Stimulated activated CD4-positive, alpha-beta T cell treated with anti-CD3 and anti-CD28 coated beads, TNF-alpha, amount 100 ng/mL, for 24 hours (primary cell): ENCODE measurements at places on chromosomes 5 and 9.
A peak's percentile ranks its signal among the peaks of the same experiment; 100 is the strongest.

GRCh38 chr5:1564182-1564748, 40.5 kb upstream of the LPCAT1 start:
- no peak for DNase-seq

GRCh38 chr9:133135146-133135745, 14.2 kb upstream of the RALGDS start:
- no peak for DNase-seq

- no peak for DNase-seq
Observed at GRCh38 chr5:8059337-8059736, 190.4 kb downstream of the MTRR start.

- DNase-seq = no peak
Observed at GRCh38 chr5:51373880-51374523, 9.2 kb upstream of the ISL1 start.

GRCh38 chr9:107540164-107540561, 50.6 kb upstream of the KLF4 start:
- DNase-seq = no peak

DNA sequence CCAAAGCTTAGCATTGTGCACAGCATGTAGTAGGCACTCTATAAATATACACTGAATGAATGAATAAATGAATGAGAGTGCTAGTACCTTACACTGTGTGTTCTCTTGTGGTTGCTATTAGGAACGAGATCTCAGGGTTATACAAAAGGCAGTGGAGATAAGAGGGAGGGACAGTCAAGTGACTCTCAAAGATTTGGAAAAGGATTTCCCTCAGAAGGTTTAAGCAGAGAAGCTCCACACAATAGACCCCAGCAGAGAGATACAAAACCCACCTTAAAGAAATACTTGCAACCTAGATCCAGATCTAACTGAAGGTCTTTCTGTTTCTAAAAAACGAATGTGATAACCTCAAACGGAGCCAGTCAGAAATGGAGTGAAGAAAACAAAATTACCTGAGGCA, 11.8 kb upstream of the EFNA5 start:
- no peak for DNase-seq

DNA sequence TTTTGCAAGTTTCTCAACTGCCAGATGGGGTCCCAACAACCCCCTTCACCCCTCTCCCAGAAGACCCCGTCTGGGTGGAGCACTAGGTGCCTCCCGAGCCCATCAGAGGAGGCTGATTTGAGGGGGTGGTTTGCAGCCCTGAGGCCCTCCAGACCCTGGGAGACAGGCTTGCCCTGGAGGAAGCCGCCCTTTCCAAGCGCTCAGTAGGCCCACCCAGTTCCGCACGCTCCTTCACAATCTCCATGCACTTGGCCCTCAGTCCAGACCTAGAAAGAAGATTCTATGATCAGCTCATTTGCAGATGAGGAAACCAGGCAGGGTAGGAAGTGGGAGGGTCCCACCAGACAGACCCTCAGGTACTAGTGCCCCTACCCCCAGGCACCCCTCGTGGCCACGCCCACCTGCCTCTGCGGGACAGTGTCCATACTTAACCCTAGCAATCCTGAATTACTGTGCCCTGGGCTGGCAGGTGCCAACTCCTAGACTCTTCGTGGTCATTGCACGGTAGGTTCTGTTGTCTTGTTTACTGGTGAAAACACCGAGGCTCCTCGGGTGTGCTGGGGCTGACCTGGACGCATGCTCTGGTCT, 22.3 kb downstream of the OR2V1 start:
- DNase-seq = no peak

DNA sequence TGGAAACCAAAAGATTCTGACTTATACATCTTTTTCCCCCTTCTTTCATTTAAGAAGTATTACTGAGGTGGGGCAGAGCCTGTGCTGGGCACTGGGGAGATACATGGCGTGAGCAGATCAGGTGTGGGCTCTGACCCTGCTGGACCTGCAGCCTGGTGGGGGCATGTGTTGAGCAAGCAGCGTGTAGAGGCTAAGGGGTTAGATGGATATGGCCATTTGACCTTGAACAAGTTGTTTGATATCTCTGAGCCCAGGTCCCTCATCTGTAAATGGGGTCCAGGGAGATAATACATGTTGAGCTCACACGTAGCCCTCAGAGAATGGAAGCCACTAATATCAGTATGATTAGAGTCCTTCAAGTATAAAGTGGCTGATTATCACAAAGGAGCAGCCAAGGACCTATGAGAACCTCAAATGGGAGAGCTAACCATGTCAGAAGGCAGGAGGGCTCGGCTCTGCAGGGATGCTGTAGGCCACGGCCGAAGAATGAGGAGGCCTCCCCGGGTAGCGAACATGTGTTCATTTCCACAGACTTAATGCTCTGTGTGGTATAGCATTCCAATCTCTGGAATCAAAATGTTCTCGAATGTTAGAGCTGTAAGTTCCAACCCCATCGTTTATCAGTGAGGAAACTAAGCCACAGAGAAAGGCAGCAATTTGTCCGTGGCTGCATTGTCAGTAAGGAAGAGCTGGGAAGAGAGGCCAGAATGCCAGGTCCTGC, 15.4 kb upstream of the ANGPTL2 start:
- no peak for DNase-seq

GRCh38 chr9:6711403-6711802, 46.4 kb upstream of the KDM4C start:
- DNase-seq = no peak

GRCh38 chr5:114360816-114361723, 800 bp upstream of the KCNN2 start:
- DNase-seq = peak; percentile 0

GRCh38 chr9:76562511-76562911, 103.5 kb downstream of the GCNT1 start:
- no peak for DNase-seq

- no peak for DNase-seq
Observed at GRCh38 chr5:89988998-89989655, 420.4 kb downstream of the CETN3 start.

DNA sequence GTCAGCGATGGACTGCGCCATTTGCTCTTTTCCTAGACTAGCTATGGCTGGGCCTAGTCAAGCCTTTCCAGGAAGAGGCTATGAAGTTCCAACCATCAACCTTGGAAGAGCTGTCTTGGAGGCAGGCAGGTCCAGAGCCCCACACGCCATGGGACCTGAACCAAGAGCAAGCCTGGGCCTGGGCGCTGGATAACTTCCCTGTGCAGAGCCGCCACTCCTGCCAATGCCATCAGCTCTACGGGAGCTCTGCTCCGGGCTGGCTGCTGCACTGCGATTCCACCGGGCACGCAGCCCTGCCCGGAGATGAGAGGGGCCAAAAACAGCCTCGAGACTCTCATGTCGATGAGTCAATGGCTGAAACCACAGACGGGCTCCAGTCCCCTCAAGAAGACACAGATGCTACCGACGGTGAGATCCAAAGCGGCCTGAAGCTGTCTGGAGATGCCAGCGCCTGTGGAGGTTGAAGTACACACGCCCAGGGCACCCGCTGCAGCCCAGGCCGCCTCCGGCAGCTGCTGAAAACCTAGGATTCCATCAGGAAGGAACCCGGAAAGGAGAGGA, 103.7 kb upstream of the SELENOP start:
- DNase-seq = no peak

DNA sequence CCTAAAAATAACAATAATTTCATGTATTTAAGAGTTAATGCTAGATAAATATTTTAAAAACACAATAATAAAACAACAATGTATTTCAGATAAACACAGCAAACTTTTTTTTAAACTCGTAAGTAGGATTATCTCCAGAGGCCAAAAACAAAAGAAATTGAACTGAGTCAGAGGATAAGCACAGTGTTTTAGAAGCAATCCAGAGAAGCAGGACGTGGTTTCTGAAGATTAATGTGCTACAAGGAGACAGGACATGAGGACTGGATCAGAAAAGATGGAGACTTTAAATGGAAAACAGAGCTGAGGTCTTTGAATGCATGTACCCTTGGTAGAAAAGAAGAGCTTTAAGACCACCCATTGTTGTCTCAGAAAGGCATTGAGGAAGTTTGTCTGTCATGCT, 491.2 kb upstream of the TLE4 start:
- no peak for DNase-seq

- no peak for DNase-seq
Observed at GRCh38 chr9:89384783-89385182, 66.5 kb downstream of the SECISBP2 start.

GRCh38 chr5:99019812-99020697, 91.2 kb upstream of the CHD1 start:
- no peak for DNase-seq

DNA sequence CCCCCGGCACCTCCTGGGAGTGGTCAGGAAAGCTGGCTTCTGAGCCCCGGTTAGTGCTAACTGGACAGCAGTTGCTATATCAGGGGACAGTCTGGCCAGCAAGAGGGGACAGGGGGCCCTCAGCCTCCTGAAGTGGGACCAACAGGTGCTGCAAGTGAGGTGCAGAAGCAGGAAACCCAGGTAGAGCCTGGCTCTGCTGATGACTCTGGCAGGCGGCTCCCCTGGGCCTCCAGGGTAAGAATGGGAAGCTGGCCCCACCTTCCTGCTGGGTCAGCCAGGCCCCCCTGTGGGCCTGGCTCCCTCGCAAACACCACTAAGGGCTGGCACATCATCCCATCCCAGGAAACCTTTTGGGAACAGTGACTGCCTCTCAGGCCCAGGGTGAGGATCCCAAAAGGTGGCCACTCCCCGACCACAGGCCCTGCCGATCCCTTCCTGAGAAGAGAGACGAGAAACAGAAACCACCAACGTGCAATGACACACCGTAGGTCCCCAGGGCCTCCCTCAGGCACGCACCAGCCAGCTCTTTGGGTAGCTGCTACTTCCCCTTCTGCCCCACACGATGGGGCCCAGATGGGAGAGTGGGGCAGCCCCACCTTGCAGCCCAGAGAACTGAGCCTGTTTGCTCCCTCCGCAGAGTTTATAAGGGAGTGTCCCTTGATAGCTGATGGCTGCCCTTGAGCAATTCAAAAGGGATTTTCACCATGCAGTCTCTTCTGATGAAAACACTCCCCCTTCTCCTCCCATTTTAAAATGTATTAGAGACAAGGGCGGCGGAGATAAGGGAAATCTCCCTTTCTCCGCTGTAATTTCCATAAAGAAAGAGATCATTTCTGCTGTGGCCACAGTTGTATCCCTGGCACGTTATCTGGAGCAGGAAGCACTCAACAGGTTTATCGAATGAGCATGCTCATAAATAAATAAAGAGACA, 76.8 kb downstream of the STK10 start:
- DNase-seq = peak; percentile 78

GRCh38 chr5:1662559-1663085, 137.0 kb downstream of the MRPL36 start:
- no peak for DNase-seq

DNA sequence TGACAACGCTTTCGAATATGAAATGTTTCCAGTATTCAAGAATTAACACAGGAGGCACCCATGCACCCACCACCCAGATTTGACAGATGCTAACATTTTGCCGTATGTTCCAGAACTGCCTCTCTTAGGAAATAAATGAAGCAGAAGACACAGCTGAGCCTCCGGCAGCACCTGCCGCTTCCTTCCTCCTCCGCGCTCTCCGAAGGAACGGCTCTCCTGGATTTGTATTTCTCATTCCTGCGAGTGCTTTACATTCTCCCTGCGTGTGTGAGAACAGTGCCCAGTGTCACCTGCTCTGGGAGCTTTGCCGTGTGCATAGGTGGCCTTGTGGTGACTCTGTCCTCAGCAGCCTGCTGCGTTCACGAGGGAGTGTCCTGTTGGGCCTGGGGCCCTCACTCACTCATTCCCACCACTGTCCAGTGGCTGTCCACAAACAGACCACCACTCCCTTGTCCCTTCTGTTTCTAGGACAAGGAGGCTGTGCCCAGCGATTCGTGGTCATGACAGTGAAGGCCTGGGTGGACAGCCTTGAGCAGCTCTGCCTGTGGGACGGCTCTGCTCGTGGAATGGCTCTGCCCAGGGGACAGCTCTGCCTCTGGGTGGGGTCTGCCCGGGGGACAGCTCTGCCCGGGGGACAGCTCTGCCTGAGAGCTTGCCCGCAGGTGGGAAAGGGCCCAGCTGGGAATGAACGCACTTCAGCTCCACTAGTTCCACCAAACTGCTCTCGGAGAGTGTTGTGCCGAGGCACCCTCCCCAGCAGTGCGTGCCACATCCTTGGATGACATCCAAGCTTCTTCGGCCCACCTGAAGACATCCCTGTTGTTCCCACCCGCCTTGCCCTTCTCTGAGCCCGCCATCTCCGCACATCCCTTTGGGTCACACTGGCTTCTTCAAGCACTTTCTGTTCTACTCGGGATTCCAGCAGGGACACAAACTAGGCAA, 170.5 kb upstream of the PPP1R26 start:
- DNase-seq = no peak

GRCh38 chr5:154346427-154346826, 99.4 kb upstream of the SAP30L start:
- no peak for DNase-seq

DNA sequence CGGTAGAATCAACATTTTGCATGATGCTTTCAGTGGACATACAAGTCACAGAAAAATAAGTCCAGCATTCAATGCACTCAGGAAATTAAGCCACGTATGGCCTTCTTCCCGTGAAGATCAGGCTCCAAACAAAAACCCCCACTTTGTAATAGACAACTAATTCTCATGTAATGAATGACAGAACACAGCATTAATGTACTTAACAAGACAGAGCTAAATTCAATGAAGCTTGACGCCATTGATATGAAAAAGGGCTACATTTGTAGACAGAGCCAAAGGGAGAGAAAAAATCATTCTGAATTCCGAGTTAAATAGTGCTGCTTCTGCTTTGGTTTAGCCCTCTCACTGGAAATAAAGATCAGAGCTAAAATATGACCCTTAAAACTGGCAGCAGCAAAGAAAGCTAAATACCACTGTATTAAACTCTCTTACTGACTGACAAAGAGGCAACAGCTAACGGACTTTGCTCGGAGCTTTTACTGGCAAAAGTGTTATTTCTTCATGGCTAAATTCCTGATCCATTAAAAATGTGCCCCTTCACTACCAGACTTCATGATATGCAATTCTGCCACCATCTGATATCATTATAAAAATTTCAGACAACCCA, 250.5 kb downstream of the BNC2 start:
- no peak for DNase-seq

GRCh38 chr9:18542837-18543405, 69.0 kb downstream of the ADAMTSL1 start:
- DNase-seq = no peak

- no peak for DNase-seq
Observed at GRCh38 chr9:80070071-80070742, 498.4 kb downstream of the TLE4 start.

GRCh38 chr9:120306561-120306960, 273.4 kb downstream of the CDK5RAP2 start:
- no peak for DNase-seq

- DNase-seq = no peak
Observed at GRCh38 chr5:93512799-93513198, 68.2 kb downstream of the NR2F1-AS1 start.

- no peak for DNase-seq
Observed at GRCh38 chr5:173625673-173626504, 9.4 kb upstream of the BOD1 start.
